ENCODE measurements at places on chromosomes 6 and 20.

DNA sequence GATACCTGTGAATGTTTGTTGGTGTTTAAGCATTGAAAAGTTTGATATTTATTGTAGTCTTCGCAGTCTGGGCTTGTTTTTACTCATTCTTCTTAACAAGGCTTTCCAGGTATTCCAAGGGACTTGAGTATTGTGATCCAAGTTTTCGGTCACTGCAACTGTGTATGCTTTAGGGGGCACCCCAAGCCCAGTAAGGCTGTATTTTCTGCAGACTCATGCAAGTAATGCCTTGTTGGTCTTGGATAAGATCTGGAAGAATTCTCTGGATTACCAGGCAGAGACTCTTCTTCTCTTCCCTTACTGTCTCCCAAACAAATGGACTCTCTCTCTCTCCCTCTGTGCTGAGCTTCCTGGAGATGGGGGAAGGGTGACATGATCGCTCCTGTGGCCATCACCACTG, 82.1 kb downstream of the RFPL4B start:
- no peak for DNase-seq

- no peak for DNase-seq
These were observed 19.5 kb downstream of the GCM2 start for GRCh38 chr6:10862361-10862760.

DNA sequence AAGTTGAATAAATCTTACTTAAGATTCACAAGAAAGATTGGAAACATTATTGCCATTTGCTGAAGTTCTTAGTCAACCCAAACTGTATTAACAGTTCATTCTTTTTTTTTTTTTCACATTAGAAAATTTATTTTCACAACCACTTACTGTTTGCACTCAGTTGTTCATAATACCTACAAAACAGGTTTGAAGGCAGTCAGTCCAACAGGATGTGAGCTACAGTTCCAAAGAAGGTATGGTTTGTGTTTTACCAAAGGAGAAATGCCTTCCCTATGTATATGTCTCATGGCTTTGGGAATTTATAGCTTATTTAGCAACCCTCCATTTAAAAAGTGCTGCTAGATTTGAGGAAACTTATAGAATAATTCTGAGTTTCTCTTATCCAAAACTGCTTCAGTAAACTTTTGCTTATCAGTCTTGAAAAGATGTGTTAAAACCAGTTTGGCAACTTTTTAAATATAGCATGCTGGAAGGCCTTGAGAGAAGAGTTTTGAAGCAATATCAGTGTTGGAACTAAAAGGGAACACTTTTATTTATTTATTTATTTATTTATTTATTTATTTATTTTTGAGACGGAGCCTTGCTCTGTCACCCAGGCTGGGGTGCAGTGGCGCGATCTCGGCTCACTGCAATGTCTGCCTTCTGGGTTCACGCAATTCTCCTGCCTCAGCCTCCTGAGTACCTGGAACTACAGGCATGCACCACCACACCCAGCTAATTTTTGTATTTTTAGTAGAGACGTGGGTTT, 46.8 kb upstream of the RREB1 start:
- no peak for DNase-seq

- no peak for DNase-seq
These were observed 88.8 kb downstream of the FOXC1 start for GRCh38 chr6:1698527-1698926.

- no peak for DNase-seq
These were observed 622 bp upstream of the KIZ start for GRCh38 chr20:21125072-21125848.

GRCh38 chr6:20907486-20908071, 373.3 kb downstream of the CDKAL1 start:
- no peak for DNase-seq

DNA sequence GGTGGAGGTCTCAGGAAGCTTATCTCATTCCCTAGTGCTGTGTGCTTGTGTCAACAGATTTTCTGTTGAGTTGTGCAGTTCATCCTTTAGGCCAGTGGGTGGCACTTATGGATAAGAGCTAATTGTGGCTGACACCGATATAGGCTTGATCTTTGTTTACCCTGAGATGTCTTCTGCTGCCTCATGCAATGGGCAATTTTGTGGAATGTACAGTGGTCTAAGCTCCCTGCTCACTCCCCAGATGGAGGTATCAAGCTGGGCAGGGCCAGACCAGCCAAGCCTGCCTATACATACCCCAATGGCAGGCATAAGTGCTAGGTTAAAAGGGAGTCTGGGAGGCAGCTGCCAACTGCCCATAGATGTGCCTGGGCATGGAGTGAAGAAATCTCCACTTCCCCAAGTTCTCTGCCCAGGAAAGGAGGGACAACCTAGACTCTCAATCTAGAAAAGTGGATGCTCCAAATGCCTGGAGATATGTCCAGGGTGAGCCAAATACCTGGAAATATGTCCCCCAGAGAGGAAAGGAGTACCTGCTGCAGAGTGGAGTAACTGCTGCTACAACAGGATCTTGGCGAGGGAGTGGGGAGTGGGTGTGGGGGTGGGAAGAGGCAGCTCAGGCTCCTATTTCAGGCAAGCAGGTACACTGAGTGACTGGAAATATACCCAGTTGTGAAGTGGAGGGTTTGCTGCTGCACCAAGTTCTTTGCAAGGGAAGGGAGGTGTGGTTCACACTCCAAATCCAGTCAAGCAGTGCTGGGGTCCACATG, 53.2 kb upstream of the ARG1 start:
- peak; percentile 4 for DNase-seq

DNA sequence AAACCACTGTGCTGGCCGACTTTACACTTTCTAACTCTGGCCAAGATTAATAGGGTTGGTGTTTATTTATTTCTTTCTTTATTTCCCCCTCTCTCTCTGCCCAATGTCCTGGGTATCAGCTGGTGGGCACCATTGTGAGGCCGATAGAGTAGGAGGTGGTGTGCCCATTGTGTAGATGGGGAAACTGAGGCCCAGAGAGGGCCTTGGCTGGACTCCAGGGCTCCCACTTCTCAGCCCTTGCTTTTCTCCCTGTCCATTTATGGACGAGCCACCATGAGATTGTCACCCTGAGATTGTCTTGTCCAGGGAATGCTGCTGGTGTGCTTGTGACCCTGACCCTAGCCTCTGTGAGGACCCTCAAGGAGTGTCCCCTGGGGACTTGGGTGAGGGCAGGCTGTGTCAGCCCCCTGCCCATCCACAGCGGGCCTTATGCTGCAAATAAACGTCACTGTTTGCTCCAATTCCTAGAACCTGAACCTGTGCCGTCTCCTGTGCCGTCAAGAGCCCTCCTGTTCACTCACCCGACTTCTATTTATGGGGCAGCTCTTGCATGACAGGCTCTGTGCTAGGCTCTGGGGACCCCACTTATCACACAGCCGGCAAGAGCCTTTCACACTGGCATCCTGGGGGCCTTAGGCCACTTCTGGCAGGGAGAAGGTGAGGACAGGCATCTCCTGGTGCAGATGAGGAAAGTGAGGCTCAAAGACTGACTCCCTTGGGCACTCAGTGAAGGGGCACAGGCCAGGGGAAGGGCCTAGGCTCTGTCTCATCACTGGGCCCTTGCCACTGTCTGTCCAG, 24.8 kb downstream of the SUN5 start:
- no peak for DNase-seq

All from GM12891 (cell line).